Activated naive CD4-positive, alpha-beta T cell (primary cell): ENCODE measurements at places on chromosomes 7 and 10.

DNA sequence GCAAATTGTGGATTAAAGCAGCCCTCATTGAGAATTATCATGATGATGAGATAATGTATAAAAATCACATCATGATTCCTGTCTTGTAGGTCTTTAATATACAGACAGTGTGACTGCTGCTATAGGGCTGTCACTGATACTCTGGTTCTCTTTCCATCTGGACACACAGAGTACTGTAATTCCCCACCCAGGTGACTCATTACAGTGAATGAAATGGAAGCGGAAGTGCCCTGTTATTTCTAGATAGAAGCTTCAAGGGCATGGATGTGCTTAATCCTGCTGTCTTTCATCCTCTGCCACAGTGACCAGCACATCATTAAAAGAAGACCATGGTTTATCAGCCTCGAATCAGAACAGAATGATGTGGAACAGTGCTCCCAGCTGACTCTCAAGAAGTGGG is 1234.0 kb downstream of the SORCS3 start:
- no peak for DNase-seq

DNA sequence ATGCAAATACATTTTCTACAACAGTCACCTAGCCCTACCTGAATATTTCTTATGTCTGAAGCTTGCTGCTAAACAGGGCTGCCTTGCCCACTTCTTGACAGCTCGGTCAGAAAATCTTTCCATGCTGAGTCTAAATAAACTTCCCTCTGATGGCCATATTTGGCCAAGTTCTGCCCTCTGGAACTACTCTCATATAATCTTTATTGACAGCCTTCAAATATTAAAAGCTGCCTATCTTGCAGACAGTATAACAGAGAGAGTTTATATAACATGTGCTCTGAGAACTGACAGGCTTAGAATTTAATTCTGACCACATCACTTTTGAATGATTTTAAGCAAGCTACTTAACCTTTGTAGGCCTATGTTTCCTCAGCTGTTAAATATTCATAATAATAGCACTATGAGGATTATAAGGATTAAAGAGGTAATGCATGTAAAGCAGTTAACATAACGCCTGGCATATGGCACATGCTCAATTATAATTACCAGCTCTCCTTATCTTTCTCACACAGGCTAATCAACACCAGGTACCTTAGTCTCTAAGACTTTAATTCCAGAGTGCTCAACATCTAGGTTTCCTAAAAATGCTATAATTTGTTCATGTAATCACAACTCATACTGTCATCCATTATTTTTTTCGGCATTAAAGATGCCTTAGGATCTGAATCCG is 334.1 kb downstream of the HPSE2 start:
- no peak for DNase-seq

DNA sequence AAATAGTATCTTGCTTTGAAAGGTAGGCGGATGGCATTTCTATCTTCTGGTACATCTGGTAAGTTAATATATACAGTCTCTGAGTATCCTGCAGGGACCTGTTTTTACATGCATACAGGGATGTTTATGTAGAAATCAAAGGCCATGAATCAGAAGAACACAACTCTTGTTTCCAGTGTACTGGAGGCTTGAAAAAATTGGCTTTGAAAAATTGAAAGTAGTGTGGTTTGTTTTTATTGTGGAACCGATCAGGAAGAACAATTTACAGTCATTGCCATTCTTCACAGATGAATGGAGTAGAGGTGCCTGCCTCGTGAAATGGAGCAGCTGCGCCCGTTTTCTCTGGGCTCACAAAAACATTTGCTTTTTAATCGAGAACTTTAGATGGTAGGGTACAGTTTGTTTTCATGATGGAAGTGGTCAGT is 54.0 kb upstream of the RPA3 start:
- DNase-seq, result no peak

- no peak for DNase-seq
Measured at GRCh38 chr7:51082096-51082840, 234.3 kb downstream of the COBL start.

DNA sequence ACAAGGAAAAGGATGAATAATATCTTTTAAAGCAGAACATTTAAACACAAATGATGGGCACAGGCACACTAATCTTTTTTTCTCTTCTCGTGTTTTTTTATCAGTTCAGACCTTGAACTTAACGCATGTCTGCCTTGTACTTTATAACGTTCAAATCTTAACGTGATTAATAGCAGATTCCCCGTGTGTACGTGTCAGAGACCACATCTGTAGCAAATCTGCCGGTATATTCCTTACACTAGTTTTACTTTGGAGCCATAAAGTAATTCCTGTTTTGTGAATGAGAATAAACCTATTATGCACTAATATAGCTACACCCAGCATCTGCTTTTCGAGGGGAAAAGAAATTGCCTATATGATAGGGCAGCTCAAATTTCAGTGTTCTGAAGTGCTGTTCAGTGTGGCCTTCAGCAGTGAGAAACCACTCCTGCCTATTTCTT is 166.0 kb upstream of the TCF7L2 start:
- no peak for DNase-seq

DNA sequence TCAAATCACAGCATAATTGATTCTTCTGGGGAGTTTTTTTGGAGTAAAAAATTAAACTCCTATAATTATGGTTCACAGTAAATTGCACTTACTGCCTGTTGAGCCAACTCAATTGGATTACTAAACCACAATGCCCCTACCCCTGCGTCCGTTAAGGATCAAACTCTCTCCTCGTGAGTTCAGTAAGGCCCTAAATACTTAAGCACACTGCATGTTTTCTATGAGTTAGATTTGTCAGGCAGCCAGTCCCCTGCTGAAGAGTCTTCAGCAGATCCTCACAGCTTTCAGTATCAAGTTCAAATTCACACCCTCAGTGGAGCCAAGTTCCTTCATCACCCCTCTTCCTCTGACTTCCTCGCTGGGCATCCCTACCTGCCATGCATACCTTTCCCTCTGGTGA is 275.0 kb upstream of the BMPER start:
- DNase-seq, result no peak

DNA sequence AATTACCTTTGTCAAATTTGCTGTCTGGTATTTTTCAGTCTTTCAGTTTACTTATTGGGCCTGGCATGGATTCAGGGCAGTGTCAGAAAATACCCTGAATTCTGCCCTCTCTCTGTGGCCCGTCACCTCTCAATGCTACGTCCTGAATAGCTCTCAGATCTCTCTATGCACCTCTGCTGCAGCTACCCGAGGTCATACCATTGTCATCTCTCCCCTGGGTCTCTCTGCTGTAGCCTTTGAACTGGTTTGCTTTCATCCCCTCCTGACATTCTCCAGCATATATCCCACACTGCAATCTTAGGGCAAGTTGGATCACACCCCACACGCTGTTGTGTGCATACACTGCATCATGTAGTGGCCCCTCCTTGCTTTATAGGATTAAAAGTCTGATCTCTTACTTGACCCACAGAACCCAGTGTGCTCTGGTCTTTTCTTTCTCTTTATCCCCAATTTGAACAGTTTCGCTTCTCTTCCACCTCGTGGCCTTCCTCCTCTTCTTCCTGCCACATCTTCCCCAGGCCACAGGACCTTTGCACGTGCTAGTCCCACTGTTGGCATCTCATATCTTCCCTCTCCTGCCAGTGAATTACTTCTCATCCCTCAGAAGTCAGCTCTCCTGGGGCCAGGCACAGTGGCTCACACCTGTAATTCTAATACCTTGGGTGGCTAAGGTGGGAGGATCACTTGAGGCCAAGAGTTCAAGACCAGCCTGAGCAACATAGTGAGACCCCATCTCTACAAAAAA is 372.9 kb downstream of the GALNT17 start:
- no peak for DNase-seq

- no peak for DNase-seq
Measured at GRCh38 chr7:22571766-22572165, 71.8 kb upstream of the STEAP1B start.

DNA sequence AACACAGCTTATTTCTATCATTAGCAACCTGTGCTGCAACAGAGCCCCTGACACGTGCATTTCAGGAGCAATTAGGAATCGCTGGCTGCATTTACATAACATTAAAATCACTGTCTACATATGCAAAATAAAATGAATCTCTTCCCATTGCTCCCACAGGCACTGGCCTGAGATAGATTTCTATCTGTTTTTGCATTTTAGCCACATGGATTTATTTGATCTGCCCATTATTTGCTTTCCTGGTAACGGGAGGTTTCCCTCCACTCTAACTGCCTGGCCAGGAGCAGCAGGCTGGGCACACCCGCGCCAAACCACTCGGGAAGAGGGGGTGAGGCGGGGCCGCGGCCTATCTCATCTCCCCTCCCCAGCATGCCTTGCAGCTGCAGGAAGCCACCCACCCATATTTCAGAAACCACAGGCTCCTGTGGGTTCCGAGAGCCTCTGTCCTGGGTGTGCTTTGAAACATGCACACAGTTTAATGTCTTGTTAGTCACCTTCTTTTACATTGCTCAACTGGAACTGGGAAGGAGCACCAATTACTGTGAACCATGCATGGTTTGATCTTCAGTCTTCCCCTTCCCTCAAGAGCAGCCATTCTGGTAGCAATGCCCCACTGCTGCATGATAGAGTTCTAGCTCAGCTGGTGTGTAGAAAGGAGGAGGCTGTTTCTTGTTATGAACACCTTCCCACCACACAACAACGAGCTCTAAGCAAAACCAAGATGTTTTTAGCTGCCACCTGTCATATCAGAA is 37.7 kb upstream of the IKZF1 start:
- peak; percentile 65 for DNase-seq

DNA sequence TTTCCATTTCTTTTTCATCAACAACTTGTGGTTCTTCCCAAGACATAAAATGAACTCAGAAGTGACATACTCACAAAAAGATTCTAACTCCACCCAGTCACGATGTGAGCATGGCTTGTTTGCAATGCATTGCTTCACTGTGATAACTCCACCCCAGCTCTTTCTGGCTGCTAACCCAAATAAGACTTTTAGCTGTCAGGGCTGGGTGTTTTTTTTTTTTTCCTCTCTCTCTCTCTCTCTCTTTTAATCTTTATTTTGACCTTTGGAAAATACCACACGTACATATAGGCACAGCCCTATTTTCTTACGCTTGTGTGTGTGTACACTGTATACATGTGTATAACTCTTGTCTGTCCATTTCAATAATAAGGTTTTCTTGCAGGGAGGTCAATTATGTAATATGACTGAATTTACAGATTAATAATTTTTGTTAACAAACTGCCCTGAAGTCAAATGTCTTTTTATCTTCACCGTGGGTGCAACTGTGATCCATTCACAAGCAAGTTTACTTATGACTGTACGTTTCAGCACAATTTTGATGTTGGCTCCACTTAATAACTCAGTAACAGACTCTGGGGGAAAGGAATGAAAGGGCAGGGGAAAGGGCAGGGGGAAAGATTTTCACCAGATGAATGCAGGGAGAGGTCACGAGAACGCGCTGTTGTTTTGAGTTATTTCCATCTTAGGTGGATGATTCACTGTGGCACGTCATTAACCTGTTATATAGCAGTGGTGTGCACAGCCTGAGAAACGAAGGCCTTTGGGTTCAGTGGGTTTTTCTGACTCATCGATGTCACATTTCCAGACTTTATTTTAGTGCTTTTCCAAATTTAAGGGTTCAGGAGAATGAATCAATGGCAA is 49.1 kb downstream of the APBB1IP start:
- DNase-seq, result peak; percentile 32

- no peak for DNase-seq
Measured at GRCh38 chr7:143362131-143363015, at the start of gene FAM131B. FAM131B (minus strand) TSS chr7:143362713; CDS start chr7:143362603, 110 bp downstream.

GRCh38 chr7:98985406-98985805 is 107.1 kb downstream of the TRRAP start:
- DNase-seq, result no peak

- no peak for DNase-seq
Measured at GRCh38 chr7:31096877-31097258, 44.8 kb downstream of the ADCYAP1R1 start.

DNA sequence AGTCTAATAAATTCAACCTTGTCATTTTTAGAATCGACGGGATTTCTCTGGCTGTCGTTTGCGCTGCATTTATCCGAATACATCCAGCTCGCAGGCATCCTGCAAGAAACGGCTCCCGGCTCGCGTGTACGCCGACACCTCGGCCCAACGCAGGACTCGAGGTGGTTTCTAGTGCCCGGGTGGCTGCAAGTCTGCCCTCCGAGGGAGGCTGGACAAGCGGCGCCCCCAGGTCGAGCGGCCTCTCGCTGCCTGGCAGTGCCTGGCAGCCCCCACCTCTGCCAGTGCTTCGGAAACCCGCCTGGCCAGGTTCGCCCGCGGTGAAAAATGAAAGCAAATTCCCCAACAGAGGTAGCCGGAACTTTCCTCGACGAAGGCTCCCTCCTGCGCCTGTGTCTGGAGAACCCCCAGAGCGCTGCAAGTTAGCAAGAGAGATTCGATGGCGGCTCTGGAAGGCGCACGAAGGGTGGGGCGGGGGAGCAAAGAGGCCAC is 5.7 kb upstream of the ZNF503 start:
- no peak for DNase-seq

GRCh38 chr10:96614515-96614914 is 27.7 kb upstream of the TM9SF3 start:
- no peak for DNase-seq

GRCh38 chr10:43197834-43198681 is 59.8 kb downstream of the CSGALNACT2 start:
- no peak for DNase-seq

- no peak for DNase-seq
Measured at GRCh38 chr10:113802997-113803396, 50.9 kb downstream of the DCLRE1A start.

- no peak for DNase-seq
Measured at GRCh38 chr10:66940965-66941364, 15.1 kb downstream of the LRRTM3 start.

DNA sequence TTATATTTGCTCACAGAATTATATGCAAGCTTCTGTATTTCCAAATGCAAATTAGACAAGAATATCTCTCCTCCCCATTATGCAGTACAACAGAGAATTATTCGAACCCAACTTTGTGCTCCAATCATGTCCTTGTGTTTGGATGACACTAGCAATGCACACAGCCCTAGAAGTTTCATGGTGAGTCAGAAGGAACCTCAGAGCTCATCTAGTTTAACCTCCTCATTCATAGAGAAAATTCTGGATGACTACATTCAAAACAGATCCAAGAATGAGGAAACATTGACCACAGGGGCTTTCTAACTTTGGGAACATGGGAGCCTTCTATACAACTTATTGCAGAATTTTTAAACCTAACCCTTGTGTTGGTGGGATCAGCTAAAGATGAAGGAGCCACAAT is 12.8 kb upstream of the ARID5B start:
- no peak for DNase-seq
